ENCODE measurements at places on chromosomes 2 and 18. TPM values are rescaled to one million over a fixed set of nuclear protein-coding genes. Genes with fewer than 3 reads are reported as not detected.

Gene TEKT4
- total RNA-seq, result not detected

- DNase-seq, result peak; percentile 83
These were observed at the start of gene ANKAR for GRCh38 chr2:189674374-189675112. Gene ANKAR (plus strand): TSS chr2:189674670. CDS start chr2:189676491, 1,821 bp downstream.

Gene CACNB4
- 1.1 TPM for total RNA-seq

GRCh38 chr2:28471214-28471613 lies 24.6 kb upstream of the PLB1 start:
- DNase-seq, result no peak

GRCh38 chr18:23853448-23854195 lies 160.9 kb upstream of the TTC39C start:
- no peak for DNase-seq

DNA sequence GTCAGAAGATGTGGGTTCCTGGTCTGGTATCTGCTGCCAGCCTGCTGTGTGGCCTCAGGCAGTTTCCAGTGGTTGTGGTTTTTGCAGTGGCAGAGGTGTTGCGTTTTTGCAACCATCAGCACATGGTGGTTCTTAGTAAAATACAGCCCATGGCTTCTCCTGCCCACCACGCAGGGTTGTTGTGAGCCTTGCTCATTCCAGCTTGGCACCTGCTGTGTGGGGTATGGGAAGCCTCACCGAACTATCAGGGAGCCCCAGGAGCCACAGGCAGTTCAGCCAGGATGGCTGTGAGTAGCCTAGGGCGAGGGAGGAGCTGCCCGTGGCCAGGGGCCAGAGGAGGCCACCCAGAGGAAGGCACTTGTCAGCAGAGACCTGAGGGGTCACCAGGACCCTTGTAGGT lies 9.8 kb downstream of the ARID5A start:
- no peak for DNase-seq

Gene ALK
- total RNA-seq, result not detected

DNA sequence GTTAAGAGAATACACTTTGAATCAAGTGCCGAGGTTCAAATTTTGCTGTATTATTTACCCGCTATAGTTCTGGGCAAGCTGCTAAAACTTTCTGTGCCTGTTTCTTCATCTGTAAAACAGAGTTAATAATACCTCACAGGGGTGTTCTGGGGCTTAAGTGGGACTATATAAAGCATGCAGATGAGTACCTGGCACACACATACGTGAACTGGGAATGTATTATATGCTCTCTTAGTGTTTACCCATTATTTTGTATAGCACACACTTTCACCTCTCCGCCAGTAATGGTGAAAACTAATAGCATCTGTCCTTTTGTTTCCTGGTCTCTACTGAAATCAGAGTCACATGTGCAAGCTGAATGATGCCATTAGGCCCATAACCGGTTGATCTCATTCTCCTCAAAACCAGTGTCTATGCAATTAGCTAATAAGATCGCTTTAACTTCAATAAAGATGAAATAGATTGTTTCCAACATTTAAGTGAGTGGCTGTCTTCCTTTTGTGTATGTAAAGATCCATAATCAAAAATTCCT lies 3.8 kb upstream of the CDKL4 start:
- no peak for DNase-seq

GRCh38 chr2:126890136-126890510 lies 8.6 kb upstream of the TEX51 start:
- DNase-seq, result no peak

Gene ZNF892
- 4.0 TPM for total RNA-seq

Gene SLC8A1
- total RNA-seq, result 0.34 TPM

DNA sequence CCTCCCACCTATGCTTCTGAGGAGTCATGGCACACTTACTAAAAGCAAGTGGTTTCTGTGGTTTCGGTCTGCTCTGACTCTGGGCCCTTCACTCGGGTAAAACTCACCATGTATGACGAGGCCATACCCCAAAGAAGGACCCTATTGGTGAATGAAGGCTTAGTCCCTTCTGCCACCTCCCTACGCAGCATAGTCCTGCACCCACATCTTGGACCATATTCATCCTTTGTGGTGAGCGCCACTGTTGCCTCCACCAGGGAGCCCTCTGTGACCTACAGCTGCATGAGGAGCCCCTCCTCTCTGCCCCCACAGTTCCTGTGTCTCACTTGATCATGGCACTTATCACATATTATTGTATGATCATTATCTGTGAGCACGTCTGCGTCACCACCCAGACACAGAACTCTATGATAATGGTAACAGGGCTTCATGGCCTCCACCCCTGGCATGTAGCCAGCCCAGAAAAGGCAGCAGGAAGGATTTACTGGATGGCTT lies 113.3 kb downstream of the TFCP2L1 start:
- no peak for DNase-seq

Gene LYG1
- total RNA-seq, result 4.5 TPM

- no peak for DNase-seq
These were observed 3.5 kb upstream of the GALNT5 start for GRCh38 chr2:157254041-157254440.

DNA sequence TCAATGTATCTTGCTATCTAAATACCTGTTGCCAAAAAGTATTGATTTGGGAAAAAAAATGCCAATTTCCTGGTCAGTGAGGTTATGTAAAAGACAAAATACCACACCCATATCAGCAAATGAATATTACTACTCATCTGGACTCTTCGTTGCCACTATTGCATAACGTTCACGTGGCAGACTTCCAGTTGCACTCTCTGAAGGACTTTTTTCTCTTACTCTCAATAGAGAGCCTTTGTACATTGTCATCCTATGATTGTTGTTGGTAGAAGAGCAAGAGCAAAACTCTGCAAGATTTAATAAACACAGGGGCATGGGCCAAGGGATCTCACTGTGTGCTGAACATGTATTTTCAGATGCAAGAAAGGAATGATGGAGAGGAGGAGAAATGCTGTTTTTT lies 689.8 kb downstream of the MBD2 start:
- no peak for DNase-seq

DNA sequence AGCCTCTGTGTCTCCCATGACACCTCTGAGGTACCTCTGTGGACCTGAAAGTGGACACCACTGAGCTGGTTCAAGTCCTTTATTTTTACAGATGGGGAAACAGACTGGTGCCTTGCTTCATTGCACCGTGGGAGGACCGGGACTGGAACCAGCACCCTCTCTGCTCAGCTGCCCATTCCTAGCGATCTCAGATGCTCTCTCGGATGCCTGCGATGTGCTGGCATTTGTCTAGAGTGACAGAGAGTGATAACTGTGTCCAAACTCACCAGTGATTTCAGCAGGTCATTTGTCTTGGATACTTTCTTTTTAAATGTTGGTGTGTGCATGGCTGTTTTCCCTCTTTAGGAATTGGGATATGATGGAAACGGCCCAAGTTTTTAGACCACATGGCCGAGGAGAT lies 30.1 kb upstream of the LYPD6B start:
- no peak for DNase-seq

Gene ANTXR1
- 0.08 TPM for total RNA-seq

Gene CD207
- total RNA-seq, result not detected

- no peak for DNase-seq
These were observed 268.2 kb downstream of the RPIA start for GRCh38 chr2:88959480-88960204.

DNA sequence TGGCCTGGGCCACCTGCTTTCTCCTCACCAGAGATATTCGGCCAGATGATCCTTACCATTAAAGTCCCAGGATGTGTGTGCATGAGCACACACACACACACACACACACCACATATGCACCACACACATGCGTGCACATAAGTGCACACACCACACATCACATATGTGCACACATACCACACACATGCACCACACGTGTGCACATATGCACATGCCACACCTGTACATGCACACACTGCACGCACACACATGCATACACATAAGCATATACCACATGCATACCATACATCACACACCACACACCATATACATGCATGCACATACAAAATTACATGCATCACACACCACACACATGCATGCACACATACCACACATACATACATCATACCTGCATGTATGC lies 38.7 kb downstream of the RPL37A start:
- DNase-seq, result no peak

DNA sequence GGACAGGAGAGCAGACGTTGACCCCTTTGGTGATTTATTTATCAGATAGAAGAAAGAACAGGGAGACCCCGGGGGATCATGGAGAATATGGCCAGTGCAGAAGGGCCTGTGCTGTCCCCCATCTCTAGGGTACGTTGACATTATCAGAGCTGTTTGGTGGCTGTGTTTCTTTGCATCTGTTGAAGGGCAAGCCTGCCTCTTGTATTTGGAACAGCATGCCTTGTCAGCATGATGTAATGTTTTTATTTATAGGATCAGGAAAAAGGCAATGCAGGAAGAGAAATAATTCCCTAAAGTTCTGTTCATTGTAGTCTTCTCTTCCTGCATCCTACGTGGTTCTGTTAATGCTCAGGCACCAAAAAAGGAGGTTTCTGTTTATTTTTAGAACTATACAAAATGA lies 49.8 kb upstream of the CABYR start:
- no peak for DNase-seq

DNA sequence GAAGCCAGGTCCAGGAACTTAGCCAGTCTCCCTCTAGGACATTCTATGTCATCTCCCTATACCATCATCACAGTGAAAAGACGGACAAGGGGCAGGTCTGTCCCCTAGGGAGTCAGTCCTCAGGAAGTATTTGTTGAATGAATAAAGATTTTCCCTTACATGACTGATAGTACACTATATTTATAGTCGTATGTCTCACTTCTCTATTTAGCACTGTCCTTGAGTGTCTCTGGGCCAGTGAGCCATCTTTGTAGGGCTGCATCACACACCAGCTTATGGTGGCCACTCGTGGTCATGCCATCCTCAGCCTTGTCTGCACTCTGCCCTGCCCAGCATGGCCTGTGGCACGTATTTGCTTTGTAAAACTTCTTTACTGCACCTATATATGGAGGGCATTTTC lies 25.8 kb downstream of the PTPN18 start:
- DNase-seq, result no peak

DNA sequence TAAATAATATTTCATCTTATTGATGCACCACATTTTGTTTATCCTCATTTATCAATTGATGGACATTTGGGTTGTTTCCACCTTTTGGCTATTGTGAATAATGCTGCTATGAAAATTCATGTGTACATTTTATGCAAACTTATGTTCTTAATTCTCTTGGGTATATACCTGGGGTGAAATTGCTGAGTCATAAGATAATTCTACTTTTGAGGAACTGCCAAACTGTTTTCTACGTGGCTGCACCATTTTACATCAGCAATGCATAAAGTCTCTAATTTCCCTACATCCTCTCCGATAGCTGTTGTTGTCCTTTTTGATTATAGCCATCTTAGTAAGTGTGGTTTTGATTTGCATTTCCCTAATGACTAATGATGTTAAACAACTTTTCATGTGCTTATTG lies 116.5 kb upstream of the DLX2 start:
- DNase-seq, result no peak

DNA sequence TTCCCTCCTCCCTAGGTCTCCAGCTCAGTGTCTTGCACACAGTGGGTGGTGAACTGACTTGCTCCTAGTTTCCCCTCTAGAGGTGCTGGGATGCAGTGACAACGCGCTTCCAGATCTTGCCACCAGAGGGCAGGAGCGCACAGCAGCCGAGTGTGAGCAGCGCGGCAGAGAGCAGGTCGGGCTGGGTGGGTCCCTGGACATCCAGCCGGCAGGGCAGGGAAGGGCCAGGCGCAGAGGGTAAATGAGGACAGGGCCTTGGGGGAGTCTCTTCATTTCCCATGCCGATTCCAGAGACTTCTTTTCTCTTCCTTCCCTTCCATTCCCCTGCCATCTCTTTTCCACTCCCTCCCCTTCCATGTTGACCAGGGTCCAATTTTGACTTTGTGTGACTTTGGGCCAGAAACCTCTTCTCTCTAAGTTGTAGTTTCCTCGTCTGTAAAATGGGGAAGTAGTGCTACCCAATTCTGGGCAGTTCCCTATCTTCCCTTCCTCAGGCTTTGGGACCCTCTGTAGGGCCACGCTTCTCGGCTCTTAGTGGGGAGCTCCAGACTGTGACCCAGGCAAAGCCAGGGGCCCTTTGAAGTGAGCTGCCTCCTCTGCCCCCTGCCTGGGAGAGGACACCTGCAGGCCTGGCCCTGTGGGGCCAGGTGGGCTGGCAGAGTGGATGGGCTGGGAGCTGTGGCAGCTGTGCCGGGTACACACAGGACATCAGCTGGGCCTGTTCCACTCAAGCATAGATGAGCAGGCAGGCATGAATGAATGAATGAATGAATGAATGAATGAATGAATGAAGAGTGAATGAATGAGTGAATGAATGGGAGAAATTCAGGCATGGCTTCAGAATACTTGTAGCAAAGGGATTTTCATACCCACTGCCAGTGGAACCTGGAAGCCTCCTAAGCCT lies 43.3 kb upstream of the TAF1B start:
- DNase-seq, result peak; percentile 74

Gene SERPINB12
- not detected for total RNA-seq

GRCh38 chr2:144162652-144163051 lies 357.3 kb downstream of the ZEB2 start:
- DNase-seq, result no peak

Gene CYS1
- total RNA-seq, result not detected

Gene LRATD1
- not detected for total RNA-seq

GRCh38 chr2:15753811-15754702 lies 162.4 kb downstream of the DDX1 start:
- DNase-seq, result no peak
